Inflammatory macrophage treated with lipopolysaccharide for 1 hour (primary cell): ENCODE measurements at places on chromosomes 6 and 20.

GRCh38 chr6:143817621-143818020 lies 25.5 kb upstream of the LTV1 start:
- no peak for DNase-seq

DNA sequence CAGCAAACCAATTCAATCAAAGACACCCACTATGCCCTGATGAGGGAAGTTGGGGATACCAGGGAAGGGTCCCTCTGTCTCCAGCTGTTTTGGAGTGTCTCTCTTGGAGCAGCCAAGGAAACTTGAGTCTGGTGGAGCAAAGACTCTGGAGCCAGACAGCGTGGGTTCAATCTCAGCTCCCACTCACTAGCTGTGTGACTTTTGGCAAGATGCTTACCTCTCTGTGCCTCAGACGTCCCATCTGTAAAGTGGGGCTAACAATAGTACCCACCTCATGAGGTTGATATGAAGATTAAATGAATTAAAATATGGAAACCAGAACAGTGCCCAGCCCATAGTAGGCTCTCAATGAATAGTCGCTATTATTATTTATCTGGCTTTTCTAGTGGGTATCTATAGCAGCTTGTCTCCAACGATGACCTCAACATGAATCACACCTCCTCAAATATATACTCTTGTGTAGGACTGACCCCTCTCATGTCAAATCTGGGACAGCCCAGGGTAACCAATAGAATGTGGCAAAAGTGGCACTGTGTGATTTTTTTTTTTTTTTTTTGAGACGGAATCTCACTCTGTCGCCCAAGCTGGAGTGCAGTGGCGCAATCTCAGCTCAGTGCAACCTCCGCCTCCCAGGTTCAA lies 99.2 kb upstream of the FOXP4 start:
- DNase-seq: no peak

DNA sequence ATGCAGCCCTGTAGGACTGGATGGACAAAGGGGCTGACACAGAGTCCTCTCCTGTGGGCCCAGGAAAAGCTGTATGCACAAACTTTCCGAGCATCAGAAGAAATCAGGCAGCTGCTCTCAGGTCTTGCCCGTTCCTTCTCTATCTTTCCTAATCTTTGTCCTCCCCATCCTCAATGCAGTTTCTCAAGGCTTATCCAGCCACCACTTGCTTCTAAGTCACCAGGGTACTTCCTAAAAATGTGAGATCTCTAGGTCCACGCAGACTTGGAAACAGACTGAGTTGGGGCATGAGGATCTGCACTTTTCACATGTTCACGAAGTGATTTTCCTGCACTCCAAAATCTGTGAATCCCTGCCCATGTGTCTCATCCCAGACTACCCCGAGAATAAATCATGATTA lies 394.5 kb upstream of the SLC35B3 start:
- peak; percentile 31 for DNase-seq

DNA sequence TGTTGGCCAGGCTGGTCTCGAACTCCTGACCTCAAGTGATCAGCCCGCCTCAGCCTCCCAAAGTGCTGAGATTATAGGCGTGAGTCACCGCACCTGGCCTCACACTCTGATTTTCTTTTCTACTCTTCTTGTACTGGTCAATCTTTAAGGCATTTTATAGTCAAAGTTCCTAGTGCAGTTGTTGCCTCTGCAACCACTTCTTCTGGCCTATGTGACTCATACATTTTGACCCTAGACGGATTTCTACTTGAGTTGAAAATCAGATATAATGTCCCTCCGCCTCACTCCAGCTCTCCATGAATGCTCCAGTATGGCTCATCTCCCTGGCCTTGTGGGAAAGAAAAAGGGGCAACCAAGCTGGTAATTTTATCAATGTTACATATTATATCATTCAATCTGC lies 42.4 kb downstream of the TNFRSF21 start:
- DNase-seq: no peak

DNA sequence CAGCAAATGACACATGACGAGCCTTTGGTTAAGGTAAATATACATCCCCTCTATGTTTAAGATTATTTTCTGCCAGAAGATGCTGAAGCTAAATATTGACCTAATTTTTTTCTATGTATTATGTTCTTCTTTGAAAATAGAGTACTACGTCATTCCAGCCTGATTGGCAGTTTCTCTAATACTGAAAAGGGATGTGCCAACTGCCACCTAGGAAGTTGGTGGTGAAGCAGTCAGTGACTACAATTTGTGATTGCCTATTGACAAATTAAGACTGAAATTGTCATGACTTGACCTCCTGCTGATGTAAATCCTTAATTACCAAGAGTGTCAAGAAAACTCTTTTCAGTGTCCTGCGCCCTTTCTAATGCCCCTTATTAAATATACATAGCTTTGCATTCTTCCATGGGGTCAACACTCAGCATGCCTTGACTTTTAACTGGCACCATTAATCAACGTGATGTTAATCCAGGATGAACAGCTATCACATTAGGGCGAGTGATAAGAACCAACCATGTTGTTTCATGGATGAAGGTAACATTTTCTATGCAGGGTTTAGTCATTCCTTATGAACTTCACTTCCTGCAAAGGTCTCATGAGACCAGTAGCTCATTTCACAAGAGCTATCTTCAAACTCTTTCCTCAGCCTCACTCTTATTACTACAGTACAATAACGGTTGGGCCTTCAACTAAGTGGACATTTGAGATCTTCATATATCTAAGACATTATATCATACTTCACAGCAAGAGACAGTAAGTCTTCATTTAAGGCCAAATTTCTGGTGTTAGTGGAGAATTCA lies 22.5 kb upstream of the SGK1 start:
- peak; percentile 64 for DNase-seq

DNA sequence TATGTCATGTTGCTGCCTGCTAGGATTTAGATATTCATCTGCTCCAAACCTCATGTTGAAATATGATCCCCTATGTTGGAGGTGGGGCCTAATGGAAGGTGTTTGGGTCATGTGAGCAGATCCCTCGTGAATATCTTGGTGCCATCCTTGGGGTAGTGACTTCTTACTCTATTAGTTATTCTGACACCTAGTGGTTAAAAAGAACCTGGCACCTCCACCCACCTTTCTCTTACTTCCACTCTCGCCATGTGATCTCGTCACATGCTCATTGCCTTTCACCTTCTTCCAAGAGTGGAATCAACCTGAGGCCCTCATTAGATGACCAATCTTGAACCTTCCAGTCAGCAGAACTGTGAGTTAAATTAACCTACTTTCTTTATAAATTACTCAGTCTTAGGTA lies 549.4 kb upstream of the SYNCRIP start:
- DNase-seq: no peak

DNA sequence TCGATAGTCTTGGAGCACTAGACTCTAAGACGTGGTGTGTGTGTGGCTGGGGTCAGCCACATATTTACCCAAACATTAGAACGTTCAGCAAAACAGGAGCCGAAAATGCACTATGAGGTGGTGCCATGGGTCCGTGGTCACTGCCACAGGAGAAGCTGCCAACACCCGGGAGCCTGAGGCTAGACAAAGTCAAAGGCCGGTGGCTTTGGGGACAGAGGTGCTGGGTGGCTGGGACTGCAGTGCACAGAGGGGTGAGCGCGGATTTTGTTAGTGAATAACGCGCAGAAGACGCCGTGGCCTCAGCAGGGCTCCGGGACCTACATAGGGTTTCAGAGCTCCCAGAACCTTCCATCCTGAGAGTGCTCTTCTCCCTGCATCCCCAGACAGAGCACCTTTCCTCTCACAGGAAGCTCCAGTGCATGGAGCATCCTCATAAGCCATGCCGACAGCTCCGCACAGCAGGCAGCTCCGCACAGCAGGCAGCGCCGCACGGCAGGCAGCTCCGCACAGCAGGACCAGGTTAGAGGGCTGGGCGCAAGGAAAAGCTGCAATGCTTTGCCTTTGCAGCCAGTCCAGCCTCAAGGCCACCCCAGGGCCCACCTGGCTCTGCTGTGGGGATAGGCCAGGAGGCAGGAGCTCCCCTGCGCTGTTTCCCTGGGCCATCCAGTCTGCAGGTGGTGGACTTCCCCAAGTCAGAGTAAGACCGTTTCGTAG lies 304.1 kb downstream of the TAF4 start:
- no peak for DNase-seq

- no peak for DNase-seq
These were observed 5.6 kb upstream of the BPIFA2 start for GRCh38 chr20:33162313-33162712.

DNA sequence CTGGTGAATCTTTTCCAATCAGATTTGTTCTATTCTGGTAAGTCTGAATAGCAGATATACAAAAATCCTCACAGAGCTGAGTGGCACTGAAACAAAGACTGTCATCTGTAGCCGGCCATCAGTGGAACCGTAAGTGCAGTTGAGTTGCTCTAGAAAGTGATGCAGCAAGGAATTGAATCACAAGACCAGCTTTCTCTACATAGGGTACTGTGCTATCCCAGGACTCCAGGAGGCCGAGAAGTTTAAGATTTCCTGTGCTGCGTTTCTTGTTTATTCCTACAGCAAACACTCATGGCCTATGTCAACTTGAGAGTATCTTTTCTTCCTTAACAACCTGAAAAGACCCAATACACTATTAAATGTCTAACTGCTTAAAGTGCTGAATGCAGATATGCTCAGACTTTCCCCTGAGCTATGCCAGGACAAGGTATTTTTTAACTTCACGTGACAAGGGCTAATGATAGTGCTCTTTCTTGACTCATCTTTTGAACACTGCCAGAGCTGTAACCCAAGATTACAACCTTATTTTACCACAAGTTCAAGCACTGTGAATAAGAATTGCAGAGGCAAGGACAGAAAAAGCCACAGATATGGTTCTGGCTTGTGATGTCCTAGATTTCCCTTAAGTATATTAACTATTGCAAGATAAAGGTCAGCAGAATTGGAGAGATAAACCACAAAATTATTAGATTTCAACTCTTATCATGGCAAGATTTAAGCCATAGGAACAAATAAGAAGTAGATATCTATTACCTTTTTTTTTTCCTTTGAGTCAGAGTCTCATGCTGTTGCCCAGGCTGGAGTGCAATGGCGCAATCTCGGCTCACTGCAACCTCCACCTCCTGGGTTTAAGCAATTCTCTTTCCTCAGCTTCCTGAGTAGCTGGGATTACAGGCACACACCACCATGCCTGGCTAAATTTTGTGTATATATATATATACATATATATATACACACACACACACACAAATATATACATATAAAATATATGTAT lies 71.6 kb downstream of the GJA1 start:
- DNase-seq: peak; percentile 32

DNA sequence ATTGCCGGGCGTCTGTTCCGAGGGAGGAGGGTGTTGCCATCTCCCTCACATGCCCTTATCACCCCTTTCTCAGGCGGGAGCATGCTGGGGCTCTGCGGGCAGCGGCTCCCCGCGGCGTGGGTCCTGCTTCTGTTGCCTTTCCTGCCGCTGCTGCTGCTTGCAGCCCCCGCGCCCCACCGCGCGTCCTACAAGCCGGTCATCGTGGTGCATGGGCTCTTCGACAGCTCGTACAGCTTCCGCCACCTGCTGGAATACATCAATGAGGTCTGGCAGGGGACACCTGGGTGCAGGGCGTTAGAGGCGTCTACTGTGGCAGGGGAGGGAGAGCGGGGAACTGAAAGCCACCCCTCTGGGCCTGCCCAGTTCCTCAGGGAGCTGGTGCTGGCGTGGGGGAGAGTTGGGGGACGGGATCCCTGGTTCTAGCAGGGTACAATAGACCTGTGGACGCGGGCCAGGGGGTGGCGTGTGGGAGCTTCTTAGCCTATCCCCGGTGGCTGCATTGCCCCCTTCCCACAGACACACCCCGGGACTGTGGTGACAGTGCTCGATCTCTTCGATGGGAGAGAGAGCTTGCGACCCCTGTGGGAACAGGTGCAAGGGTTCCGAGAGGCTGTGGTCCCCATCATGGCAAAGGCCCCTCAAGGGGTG lies 697 bp downstream of the PPT2 start:
- peak; percentile 9 for DNase-seq

- peak; percentile 13 for DNase-seq
These were observed 19.0 kb downstream of the VAPB start for GRCh38 chr20:58407966-58408557.

DNA sequence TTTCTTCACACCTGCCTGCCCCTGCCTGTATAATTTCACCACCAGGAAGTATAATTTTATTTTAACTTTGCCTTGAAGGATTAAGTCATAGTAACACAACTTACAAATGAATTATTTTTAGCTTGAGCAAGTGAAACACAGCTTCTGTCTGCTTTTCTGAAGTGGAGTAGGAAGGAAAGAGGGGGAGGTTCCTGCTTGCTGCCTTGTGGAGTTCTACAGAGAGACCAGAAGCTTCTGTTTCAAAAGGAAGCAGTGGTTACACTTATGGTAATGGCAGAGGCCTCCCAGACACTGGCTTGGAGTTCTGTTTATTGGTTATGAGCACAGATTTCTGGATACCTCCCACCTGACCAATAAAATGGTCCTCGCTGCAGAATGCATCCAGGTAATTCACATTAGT lies 159.6 kb downstream of the TMEM200A start:
- no peak for DNase-seq

DNA sequence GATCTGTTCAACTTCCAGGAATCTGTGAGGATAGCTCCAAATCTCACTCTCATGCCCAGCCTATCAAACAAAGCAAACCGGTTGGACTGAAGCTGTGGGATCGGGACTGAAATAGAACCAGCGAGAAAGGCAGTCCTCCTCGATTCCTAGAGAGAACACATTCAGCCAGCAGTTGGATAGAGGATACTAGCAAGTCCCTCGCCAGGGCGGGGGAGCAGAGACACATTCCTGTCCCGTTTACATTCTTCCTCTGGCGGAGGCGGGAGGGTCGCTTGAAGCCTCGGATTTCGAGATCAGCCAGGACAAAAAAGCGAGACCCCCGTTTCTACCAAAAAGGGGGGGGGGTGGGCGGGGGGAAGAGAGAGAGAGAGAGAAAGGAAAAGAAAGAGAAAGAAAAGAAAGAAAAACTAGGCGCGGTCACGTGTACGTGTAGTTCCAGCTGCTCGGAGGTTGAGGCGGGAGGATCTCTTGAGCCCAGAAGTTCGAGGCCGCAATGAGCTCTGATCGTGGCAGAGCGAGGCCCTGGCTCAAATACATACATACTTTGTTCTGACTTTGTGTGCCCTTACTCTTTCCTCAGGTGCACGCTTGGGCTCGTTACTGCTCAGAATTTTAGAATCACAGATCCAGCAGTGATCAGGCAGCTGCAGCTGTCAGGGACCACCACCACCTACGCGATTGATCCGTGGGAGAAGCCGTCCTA lies 19.5 kb downstream of the ZNF311 start:
- DNase-seq: peak; percentile 60

- DNase-seq: no peak
These were observed 14.5 kb downstream of the SUN5 start for GRCh38 chr20:32989507-32990283.

DNA sequence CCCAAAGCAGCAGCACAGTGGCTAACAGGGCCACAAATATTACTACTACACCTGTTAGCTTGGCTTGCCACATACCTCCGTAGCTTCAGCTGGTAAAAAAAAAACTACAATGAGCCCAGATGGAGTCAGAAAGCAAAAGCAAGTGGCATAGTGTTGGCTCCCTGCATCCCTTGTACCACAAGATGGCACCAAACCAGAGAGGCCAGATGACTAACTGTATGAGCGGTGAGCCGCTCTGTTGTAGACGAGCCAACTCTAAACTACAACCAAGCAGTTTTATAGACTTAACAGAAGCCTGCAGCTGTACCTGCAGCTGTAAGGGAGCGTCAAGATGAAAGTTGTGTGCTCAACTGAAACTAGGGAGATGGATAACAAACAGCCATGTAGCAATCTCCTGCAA lies 84.5 kb upstream of the MCHR2 start:
- DNase-seq: no peak

GRCh38 chr20:56060486-56060885 lies 55.2 kb upstream of the CBLN4 start:
- DNase-seq: no peak

GRCh38 chr6:29685718-29686326 lies 4.9 kb upstream of the ZFP57 start:
- DNase-seq: no peak

GRCh38 chr6:113318575-113318917 lies 538.6 kb upstream of the MARCKS start:
- DNase-seq: no peak
